ENCODE measurements at places on chromosomes 2 and 18. TPM values are rescaled to one million over a fixed set of nuclear protein-coding genes. Genes with fewer than 3 reads are reported as not detected.
A peak's percentile ranks its signal among the peaks of the same experiment; 100 is the strongest.

DNA sequence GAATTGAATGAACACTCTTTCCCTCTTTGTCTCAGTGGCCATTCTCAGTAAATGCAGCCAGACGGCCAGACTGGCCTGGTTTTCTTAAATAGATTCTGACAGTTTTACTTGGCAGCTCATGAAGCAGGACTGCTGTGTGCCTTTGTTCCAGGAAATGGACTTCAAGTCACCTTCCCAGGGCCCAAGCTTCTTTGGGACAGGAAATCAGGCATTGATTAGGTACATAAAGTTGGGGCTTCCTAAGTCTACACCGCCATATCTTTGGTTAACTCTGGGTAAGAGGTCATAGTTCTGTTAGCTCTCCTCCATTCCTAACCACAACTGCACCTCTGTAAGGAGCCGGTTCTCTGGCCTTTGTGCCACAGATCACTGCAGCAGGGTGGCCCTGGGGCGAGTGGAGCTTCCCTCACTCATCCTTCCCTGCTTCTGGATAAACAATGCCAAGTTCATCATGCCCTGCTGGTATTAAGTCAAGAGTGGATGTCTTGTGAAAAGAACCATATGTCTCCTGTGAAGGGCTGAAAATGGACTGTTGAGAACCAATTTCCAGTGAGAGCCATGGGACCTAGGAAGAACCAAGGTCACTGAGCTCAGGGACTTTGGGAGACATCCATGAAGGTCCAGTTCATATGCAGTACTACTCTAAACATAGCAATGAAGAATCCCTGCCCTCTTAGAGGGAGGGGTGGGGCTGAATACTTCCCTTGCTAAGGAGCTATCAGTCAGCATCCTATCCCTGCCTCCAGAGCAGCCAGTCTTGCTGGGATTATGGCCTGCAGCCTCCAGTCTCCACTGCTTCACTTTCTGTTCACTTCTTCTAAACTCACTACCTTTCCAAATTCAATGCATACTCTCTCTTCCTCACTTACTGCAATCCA lies 122.6 kb upstream of the XPO1 start:
- peak; percentile 48 for DNase-seq

DNA sequence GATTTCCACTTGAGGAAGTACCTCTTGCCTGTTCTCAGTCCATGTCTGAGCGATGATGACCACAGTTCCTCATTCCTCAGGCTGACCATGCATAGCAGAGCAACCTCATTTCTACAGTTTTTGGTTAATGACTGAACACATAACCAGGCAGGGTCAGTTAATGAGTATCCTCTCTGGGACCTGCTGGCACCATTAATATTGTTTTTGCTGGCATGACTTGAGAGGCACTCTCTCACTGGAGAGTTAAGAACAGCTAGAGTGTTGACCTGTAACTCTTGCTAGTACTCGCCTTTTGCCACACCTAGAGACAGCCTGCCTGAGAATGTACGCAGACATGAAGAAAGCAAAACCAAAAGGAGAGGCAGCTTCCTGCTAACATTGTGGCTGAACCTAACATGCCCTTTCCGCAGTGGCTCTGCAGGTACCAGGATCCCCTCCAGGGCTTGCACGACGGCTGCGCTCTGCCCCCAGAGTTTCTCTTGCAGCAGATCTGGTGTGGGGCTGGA lies 23.9 kb downstream of the PECR start:
- DNase-seq = peak; percentile 51

- peak; percentile 58 for DNase-seq
Observed at GRCh38 chr2:15939854-15940660, at the start of gene MYCN. Gene MYCN, plus strand, starts transcription at chr2:15940550. Its CDS starts 1,515 bp downstream, at chr2:15942065.

- DNase-seq = no peak
Observed at GRCh38 chr18:38940475-38940862, 1374.9 kb upstream of the CELF4 start.

GRCh38 chr2:151840216-151841046 lies 12.2 kb upstream of the ARL5A start:
- no peak for DNase-seq

- no peak for DNase-seq
Observed at GRCh38 chr2:43708178-43708577, 31.9 kb upstream of the C1GALT1C1L start.

- DNase-seq = no peak
Observed at GRCh38 chr18:5895299-5895875, at the start of gene TMEM200C. Gene TMEM200C, minus strand, starts transcription at chr18:5895522. Its CDS starts 3,459 bp downstream, at chr18:5892063.

GRCh38 chr2:146931109-146931508 lies 913.7 kb upstream of the ACVR2A start:
- DNase-seq = no peak

DNA sequence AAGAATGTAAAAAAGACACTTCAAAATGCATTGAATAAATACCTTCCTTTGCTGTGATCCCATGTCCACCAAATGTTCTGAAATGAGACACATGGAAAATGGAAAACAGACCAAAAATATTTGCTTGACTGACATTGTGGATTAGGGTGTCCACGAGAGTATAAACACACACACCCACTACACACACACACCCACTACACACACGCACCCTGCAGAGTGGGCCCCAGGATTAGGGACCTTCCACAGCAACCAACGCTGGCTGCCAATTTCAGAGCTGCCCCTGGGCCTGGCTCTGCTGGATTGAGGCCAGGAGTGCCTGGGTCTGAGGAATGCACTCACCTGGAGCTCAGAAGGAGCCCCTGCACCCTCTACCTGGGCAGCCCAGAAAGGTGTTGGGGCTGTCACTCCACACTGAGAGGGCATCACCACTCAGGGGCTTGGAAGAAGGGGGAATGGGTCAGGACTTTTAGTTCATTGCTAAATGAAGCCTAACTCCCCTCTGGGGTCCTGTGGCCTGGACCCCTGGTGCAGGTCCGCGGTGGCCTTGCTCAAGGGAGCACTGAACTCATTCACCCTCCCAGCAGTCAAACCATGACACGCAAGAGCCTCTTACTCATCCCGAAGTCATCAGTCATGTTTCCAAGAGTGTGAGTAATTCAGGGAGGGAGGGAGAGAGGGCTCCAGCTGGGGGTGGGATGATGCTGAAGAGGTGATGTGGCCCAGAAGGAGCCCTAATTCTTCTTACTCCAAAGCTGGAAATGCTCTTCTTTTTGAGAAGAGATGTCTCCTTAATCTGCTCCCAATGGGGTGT lies 50.2 kb upstream of the PLB1 start:
- DNase-seq = peak; percentile 94

- peak; percentile 40 for DNase-seq
Observed at GRCh38 chr2:239143858-239144712, 256.7 kb downstream of the HDAC4 start.

GRCh38 chr18:24342347-24342746 lies 55.3 kb downstream of the OSBPL1A start:
- no peak for DNase-seq

GRCh38 chr2:172323256-172323655 lies 104.1 kb upstream of the ITGA6 start:
- no peak for DNase-seq

DNA sequence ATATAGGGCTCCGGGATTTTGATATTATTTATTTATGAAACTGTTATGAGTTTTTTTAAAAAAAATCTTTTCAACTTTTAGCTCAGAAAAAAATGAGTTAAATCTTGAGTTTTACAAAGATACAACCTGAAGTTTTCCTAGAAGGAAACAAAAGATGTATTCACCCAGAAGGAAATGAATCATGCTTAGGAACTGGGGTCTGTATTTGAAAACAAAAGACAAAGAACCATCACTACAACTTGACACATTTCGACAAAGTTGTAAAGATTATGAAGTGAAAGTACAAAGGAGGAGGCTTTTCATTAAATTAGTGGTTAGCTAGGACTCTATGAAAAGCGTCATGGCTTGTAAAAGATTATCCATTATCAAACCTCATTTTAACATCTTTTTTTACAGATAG lies 143.3 kb downstream of the PDE1A start:
- no peak for DNase-seq

DNA sequence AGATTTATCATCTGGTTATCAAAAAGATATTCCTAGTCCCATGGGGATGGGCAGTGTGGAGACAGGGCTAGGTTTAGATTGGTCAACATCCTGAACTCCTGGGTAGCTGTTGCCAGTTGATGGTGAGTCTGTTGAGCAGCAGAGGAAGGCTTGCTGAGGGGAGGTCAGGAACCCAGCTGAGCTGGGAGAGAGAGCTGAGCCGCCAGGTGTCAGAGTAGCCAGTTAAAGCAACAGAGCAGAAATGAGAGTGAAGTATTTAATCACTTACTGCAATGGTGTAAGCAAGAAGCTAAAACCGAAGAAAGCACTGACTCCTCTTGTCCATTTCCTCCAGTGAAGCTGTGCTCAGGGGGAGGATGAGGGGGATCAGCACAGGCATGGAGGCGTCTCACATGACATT lies 29.6 kb downstream of the SMYD1 start:
- no peak for DNase-seq

- no peak for DNase-seq
Observed at GRCh38 chr2:214315324-214315723, 95.5 kb upstream of the VWC2L start.

- peak; percentile 84 for DNase-seq
Observed at GRCh38 chr2:239222706-239223309, 178.0 kb downstream of the HDAC4 start.

ASB3 gene
- 16.8 TPM for total RNA-seq

KLHL30 gene
- 59.5 TPM for total RNA-seq

RTP5 gene
- total RNA-seq = 0.08 TPM

C2orf80 gene
- not detected for total RNA-seq

ESCO1 gene
- total RNA-seq = 23.9 TPM

GORASP2 gene
- 85.3 TPM for total RNA-seq

QPCT gene
- 0.24 TPM for total RNA-seq

SNED1 gene
- total RNA-seq = 18.5 TPM

MGAT4A gene
- total RNA-seq = 2.0 TPM

FAP gene
- total RNA-seq = 57.7 TPM
